ENCODE measurements at places on chromosomes 13 and 19. TPM values are rescaled to one million over a fixed set of nuclear protein-coding genes. Genes with fewer than 3 reads are reported as not detected.
A peak's percentile ranks its signal among the peaks of the same experiment; 100 is the strongest.

CXCL17 gene
- total RNA-seq: 2.9 TPM

GRCh38 chr19:13417054-13417453 lies 89.2 kb downstream of the CACNA1A start:
- no peaks in the 10 kb centered on the region for H3K4me1 ChIP-seq
- H3K36me3 ChIP-seq: no peaks in the 10 kb centered on the region
- no peaks in the 10 kb centered on the region for H3K27me3 ChIP-seq
- no peak overlapping the region for H3K4me3 ChIP-seq
- no peak for DNase-seq
- H3K27ac ChIP-seq: no peak overlapping the region

DNA sequence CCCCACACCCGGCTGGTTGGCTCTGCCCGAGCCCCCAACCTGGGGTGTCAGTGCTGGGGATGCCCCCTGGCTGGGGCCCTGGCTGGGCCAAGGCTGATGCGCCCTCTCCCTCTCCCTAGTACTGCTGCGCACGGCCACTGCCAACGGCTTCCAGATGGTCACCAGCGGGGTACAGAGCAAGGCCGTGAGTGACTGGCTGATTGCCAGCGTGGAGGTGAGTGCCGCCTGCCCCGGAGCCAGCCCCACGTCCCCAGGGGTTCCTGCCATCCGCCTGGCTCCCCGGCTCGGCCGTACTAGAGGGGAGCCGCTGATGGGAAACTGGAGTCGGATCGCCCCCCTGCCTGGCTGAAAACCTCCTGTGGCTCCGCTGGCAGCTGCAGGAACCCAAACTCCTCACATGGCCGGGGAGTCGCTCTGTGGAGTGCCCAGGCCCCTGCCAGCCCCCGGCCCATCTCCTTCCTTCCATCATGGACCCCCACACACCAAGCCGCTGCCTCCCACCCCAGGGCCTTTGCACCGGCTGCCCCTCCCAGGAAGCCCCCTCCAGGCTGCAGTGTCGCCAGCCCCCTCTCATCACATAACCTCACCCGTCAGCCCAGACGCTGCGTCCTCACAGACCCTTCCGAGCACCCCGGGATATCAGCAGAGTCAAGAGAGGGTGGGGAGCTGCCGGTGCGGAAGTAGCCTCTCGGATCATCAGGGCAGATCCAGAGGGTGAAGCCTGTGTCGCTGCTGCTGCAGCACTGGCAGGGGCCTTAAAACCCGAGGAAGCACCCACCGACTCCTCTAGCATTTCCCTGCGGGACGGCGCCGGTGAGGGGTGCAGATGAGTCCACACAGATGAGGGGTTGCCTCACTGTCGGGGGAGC lies 10.6 kb downstream of the NCLN start:
- no peaks in the 10 kb centered on the region for H3K4me1 ChIP-seq
- H3K36me3 ChIP-seq: no peaks in the 10 kb centered on the region
- H3K4me3 ChIP-seq: no peak overlapping the region
- no peak for DNase-seq

NLRP7 gene
- not detected for total RNA-seq

- no peaks in the 10 kb centered on the region for H3K36me3 ChIP-seq
- no peaks in the 10 kb centered on the region for H3K27me3 ChIP-seq
- no peak for DNase-seq
- H3K27ac ChIP-seq: no peak overlapping the region
- no peaks in the 10 kb centered on the region for H3K4me1 ChIP-seq
These were observed 161.2 kb upstream of the RNF113B start for GRCh38 chr13:98338310-98338709.

SYT5 gene
- not detected for total RNA-seq

ZNF253 gene
- 4.9 TPM for total RNA-seq

GRCh38 chr19:24040621-24041020 lies 46.4 kb upstream of the ZNF254 start:
- H3K4me3 ChIP-seq: no peak overlapping the region
- H3K27ac ChIP-seq: no peak overlapping the region
- no peaks in the 10 kb centered on the region for H3K27me3 ChIP-seq
- no peaks in the 10 kb centered on the region for H3K36me3 ChIP-seq
- peaks cover 41% of the 10 kb centered on the region for H3K4me1 ChIP-seq

- H3K27me3 ChIP-seq: no peaks in the 10 kb centered on the region
- peaks cover 11% of the 10 kb centered on the region for H3K4me1 ChIP-seq
- DNase-seq: no peak
- peak overlapping the region; percentile 92 for H3K27ac ChIP-seq
- no peaks in the 10 kb centered on the region for H3K36me3 ChIP-seq
- H3K4me3 ChIP-seq: peak overlapping the region; percentile 91
These were observed 8.3 kb downstream of the TNFRSF19 start for GRCh38 chr13:23578411-23579071.

- no peaks in the 10 kb centered on the region for H3K4me1 ChIP-seq
- H3K36me3 ChIP-seq: no peaks in the 10 kb centered on the region
- no peak overlapping the region for H3K27ac ChIP-seq
- no peak overlapping the region for H3K4me3 ChIP-seq
- H3K27me3 ChIP-seq: no peaks in the 10 kb centered on the region
- no peak for DNase-seq
These were observed 135.0 kb downstream of the IER2 start for GRCh38 chr19:13284929-13285928.

DNA sequence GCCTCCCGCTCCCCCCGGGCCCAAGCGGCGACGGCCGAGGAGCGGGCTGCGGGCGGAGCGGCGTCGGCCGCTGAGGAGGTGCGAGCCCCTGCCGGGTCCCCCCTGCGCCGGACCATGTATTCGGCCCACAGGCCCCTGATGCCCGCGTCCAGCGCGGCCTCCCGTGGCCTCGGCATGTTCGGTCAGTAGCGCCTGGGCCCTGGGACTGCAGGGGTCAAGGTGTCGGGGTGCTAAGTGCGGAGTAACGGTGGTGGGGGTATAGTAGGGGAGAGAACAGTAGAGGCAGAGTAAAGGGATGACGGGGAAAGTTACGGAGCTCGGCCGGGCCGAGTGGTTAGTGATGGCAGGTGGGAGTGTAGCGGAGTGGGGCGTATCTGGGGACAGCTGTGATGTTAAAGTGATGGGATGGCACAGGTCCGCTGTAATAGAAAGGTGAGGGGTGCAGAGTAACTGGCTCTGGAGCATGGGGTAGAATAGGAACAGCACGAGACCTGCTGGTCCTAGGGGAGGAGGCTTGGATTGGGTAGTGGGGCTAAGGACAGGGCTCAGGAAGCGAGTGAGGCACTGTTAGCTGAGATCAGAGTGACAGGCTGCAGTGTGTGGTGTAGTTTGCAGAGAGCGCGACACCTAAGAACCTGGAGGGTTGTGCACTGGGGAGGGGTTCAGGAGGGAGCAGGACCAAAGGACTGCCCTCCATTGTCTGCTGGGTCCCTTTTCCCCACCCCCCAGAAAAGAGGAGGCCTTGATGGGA lies 15.7 kb downstream of the CIC start:
- no peak for DNase-seq
- H3K36me3 ChIP-seq: peaks cover 27% of the 10 kb centered on the region
- H3K27me3 ChIP-seq: no peaks in the 10 kb centered on the region

DNA sequence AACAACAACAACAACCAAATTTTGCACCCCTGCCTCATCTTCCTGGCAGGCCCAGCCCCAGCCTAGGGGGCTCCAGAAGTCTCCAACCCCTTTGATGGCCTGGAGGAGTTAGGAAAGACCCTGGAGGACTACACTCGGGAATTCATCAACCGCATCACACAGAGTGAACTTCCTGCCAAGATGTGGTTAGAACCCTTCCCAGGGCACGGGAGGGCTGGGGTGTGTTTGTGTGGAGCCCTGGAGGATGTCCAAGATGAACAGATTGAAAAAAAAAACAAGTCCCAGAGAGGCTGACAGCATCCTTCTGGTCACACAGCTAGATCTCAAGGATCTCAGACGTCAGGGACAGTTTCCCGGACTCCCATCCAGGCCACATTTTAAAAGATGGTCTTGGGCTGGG lies 13.3 kb downstream of the APOC1 start:
- H3K36me3 ChIP-seq: no peaks in the 10 kb centered on the region
- H3K27me3 ChIP-seq: no peaks in the 10 kb centered on the region
- no peak overlapping the region for H3K4me3 ChIP-seq
- peaks cover 28% of the 10 kb centered on the region for H3K4me1 ChIP-seq
- peak overlapping the region; percentile 71 for H3K27ac ChIP-seq

All from vagina (tissue), 2 donors.